ENCODE measurements at places on chromosomes 7 and 10.

- DNase-seq, result no peak
These were observed 236.4 kb upstream of the TMEM72 start for GRCh38 chr10:44674536-44675386.

DNA sequence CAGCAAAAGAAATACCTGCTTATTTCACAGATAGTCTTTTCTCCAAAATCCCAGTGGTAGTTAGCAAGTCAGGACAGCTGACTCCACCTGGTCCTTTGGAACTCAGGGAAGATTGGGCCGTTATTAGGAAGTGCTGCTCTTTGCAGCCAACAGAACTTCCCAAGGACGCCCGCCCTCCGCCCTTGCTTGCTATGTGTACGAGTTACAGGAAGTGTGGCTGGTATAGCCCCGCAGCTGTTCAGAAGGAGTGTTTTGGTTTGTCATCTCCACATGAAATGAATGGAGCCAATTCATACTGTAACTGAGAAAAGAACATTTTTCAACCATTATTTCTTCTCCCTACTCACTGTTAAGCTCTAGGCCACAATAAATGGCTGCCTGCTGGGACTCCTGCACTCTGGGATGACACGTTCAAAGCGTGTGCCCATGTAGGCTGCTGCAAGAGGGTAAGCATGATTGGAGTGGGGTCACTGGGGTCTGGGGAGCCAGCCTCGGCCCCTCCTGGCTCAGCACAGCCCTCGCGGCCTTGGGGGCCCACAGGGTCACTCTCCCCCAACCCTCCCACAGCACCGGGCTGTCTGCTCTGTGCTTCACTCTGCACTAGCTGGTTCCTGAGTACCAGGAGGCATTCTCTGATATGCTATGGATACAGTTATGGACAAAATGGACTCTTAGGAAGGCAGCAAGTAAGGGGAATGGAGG is 244.0 kb downstream of the EBF3 start:
- no peak for DNase-seq

- no peak for DNase-seq
These were observed 3.1 kb downstream of the NRP1 start for GRCh38 chr10:33331379-33331694.

GRCh38 chr10:6162589-6163356 is 40.0 kb upstream of the PFKFB3 start:
- DNase-seq, result no peak

GRCh38 chr10:132971448-132972148 is 29.2 kb upstream of the CFAP46 start:
- no peak for DNase-seq

DNA sequence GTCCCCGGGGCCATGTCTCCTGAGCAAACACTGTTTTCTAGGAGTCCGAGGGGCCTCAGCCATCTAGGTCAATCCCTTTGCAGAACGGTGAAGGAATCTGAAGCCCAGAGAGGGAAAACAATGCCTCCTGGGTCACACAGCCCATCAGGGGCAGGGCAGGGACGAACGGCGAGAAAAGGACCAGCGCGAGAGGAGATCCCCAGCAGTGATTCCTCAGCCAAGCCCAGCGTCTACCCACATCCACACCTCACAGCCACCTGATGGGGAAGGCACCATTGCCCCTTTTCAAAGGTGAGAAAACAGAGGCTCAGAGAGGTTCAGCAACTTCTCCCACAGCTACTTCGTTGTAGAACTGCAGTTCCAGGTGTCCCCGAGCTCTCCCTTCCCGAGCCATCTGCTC is 17.9 kb upstream of the PSMG3 start:
- DNase-seq, result no peak

DNA sequence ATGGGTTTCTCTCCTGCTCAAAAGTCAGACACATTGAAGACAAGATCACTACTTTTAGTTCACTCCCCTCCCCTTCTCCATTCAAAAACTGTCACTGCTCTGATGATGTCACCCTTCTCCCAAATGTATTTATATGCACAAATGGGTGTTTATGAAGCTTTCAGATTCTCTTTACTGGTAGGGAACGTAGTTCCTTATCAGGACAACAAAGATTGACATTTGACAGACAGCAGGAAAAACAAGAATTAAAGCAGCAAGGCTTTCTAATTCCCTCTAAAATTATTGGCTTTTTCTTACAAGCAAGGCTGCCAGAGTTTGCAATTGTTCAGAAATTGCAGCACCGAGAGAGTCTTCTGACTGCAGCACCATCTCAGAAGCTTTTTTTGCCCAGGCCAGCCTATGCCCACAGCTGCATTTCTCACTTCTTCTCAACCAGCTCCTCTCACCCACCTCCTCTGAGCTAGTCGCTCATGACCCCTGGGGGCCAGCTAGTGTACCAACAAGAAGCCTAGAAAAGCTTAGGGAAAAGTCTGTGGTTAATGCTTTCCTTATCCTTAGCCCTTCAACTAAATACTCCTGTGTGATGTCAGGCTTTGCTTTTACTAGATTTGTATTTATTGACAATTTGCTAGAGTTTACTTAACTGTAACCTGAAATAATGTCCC is 265.1 kb downstream of the HTR7 start:
- peak; percentile 1 for DNase-seq
